ENCODE measurements at places on chromosomes 4 and X.

DNA sequence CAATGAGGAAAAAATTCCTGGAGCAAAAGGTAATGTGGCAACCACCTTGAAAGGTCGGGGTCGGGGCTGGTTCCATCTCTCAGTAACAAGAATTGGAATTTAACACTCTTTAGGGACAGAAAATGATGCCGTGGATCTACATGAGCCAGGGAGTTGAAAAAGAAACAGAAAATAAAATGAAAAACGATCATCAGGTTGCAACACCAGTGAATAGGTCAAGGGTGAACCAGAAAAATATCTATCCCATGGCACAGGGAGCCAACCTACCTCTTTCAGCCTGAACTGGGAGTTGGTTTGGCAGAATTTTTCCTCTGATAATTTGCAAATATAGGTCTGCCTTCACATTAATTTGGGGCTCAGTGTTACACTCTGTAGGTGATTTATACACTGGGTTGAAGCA is 93.7 kb downstream of the C4orf33 start:
- no peak for DNase-seq

DNA sequence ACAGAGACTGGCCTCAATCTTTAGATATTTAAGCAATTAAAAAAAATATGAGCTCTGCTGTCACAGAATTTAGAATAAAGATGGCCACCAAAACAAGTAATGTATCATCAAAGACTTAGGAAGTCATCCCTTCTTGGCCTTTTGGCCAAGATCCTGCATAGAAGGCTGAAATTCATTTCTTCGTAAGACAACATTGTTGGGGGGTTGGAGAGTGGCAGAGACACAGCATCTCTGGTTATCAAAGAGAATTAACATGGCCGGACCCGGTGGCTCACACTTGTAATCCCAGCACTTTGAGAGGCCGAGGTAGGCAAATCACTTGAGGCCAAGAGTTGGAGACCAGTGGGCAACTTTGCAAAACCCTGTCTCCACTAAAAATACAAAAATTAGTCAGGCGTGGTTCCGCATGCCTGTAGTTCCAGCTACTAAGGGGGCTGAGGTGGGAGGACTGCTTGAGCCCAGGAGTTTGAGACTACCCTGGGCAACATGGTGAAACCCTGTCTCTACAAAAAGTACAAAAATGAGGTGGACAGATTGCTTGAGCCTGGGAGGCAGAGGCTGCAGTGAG is 4.0 kb downstream of the PPM1K start:
- no peak for DNase-seq

DNA sequence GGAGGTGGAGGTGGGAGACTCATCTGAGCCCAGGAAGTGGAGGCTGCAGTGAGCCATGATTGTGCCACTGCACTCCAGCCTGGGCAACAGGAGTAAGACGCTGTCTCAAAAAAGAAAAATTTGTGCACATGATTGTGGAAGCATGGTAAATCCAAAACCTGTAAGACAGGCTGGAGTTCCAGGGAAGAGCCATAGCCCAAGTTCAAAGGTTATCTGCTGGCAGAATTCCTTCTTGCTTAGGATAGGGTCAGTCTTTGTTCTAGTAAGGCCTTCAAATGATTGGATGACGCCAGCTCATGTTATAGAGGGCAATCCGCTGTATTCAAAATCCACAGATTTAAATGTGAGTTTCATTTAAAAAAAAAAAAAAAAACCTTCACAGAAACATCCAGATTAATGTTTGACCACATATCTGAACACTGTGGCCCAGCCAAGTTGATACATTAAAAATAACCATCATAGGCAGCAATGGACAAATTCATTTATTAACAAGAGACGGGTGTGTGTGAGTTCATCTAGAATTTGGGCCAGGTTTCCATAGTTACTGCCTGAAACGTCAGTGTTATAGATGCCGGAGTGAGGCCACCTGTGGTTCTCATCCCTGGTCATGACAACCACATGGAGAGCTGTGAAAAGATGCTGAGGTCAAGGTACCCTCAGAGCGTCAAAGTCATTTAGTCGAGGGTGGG is 35.2 kb upstream of the SLC2A9 start:
- no peak for DNase-seq

DNA sequence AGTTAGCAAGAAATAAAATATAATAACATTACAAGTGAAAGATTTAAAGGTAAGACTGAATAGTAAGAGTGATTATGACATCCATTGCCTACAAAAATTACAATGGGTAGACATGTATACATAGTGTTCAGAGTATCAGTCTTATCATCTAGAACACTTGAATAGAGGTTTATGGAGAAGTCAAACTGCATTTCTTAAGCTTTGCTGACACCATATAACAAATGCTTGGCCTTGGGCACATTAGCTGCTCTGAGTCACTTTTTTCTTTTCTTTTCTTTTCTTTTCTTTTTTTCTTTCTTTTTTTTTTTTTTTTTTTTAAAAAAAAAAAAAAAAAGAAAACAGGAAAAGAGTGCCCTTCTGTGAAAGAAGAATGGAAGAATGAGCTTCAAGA is 220.0 kb downstream of the SPCS3 start:
- no peak for DNase-seq

- DNase-seq = peak; percentile 17
These were observed 131.7 kb downstream of the EPHA5 start for GRCh38 chr4:65538571-65538970.

DNA sequence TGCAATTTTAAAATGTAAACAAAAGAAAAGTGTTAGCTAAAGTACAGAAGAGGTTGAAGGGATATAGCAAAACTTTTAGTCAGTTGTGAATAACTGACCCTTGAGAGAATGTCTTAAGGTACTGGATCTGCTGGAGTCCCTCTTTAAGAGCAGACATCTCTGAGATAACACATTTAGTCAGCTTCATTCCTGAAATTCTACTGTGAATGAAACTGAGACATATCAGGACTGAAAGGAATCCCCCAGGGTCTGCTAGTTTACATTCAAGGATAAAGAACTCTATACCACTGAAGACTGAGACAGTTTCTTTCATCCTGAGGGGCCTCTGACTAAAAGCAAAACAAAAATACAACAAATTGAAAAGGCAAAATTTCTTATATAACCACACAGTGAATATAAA is 54.4 kb downstream of the PGRMC1 start:
- no peak for DNase-seq

DNA sequence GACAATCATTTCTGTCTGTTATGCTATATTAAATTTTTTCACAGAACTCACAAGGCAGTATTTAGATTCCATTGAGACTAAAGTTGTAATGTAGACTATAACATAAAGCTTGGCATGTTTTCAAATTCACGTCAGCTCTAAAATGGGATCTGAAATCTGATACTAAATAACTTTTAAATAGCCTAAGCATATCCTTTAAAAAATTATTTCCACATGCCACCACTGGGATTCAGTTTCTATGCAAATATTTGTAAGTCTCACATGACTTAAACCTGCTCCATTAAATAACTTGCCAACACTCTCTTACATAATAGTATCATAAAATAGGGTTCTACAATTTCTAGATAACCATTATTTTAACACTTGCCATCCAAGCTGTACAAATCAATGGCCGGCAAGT is 32.4 kb downstream of the KLHL8 start:
- peak; percentile 34 for DNase-seq

DNA sequence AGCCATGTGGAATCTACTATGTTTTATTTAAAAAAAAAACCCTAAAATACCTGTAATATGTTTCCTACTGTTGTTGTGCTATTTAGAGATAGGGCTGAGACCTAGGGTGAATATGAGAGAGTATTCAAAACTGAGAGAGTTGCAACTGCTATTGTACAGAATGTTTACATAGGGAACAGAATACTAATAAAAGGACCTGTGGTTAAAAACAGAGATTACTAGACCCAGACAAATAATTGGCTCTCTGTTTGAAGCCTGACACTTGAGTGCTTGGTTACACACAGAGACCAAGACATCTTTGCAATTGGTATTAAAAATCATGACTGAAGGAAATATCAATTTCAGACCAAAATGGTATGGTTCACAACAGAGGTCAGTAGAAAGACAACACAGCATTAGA is 278.9 kb upstream of the GIMD1 start:
- no peak for DNase-seq

GRCh38 chr4:154822775-154823174 is 41.7 kb downstream of the RBM46 start:
- peak; percentile 88 for DNase-seq

DNA sequence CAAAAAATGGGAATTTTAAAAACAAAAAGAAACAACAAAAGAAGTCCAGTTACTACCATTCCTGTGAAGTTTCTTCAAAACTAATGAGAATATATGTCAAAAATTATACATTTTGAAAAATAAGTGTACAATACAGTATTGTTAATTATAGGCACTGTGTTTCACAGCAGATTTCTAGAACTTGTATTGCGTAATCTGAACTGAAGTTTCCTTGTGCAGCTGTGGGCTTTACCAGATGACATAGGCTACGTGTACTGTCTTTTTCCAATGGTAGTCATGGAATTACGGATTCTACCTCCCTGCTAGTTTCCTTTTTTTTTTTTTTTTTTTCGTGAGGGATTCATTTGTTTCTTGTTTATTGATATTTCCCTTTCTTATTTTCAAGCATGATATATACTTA is 113.8 kb upstream of the GABRA2 start:
- peak; percentile 30 for DNase-seq

DNA sequence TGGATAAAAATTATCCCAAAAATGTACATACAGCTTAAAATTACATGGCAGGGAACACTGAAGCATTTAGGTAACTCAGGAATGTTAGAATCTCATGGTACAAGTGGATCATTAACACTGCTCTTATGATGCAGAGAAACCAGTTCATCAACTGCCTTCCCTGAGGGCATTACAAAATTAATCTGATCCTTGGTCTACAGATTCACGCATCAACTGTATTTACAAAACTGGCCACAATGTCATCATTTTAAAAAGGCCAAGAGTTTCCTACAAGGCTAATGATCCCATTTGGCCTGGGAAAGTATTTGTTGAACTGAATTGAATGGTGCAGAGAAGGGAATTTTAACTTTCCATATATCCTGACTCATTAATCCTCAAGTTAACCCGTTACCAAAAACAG is 84.6 kb downstream of the TSPAN5 start:
- DNase-seq = no peak

DNA sequence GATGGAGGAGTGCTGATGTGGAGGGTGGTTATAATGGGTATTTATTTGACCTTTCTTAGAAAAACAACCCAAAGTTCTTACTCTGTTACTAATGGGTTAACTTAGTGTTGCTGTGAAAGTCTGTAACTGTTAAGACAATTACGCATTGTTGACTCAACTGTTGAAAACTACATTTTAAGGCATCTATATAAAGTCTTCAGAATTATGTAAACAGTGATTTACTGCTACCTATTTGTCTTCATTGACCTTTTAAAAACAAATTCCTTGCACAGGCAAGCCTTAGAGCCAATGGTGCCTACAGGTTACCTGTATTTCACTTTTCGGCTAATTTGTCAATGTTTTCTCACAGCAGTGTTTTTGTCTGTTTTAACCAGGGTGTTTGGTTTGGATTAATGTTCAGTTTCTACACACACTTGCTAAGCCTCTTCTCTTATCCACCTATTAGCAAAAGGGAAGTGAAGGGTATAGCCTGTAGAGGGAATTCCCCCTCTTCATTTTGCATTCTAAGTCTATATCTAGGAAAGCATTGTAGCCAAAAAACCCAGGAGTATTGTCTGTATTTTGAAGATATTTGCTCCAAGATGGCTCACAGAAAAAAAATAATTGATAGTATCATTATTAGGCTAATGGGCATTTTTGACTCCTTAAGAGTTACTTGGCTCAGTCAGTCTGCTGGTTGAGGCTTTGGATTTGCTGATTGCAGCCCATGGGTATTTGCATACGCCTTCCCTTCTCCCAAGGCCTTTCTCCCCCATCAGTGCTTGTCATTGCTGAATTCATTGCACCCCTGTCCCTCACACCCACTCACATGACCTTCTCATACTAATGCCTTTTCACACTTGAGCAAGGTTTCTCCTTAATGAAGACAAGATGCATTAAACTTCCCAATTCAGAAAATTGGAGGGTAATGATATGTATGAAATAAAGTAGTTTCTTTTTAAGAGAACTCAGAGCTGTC is 30.5 kb downstream of the AFF1 start:
- no peak for DNase-seq

GRCh38 chr4:165872461-165873297 is at the start of gene TLL1:
TSS of gene TLL1 (plus strand) at chr4:165873237. CDS start at chr4:165873905, 668 bp downstream.
- peak; percentile 31 for DNase-seq

DNA sequence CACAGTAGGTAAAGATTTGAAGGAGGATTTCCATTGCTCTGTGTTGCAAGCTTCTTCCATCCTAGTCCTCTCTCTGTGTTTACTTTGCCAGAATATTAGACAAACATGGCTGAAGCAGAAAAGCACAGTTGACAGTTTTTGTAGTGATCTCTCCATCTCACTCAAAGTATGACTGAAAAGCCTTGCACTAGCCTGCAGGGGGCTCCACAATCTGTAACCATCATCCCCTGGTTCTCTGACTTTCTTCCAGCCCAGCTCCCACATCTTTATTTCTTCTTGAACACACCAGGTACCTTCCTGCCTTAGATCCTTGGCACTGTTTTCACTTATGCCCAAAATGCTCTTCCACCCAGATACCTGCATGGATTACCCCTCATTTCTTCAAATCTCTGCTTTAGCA is 34.1 kb upstream of the HHIP start:
- DNase-seq = peak; percentile 26

All from fibroblast of mammary gland (primary cell).